ENCODE measurements at places on chromosomes 13 and 19.

DNA sequence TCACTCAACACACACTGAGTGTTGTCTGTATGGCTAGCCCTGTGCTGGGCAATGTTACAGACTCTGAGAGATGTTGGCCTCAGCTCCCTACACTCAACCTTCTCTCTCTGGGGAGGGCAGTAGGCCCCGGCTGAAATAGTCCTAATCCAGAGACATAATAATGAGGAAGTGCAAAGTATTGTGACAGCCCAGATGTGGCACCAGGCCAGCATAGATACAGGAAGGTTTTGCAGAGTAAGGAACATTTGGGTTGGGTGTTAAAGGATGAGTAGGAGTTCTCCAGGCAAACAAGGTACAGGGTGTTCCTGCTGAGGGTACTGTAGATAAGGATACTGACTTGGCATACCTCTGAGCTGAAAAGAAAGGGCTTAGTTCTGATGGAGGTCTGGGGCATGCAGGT lies 2.4 kb downstream of the LIN7B start:
- no peak for DNase-seq

DNA sequence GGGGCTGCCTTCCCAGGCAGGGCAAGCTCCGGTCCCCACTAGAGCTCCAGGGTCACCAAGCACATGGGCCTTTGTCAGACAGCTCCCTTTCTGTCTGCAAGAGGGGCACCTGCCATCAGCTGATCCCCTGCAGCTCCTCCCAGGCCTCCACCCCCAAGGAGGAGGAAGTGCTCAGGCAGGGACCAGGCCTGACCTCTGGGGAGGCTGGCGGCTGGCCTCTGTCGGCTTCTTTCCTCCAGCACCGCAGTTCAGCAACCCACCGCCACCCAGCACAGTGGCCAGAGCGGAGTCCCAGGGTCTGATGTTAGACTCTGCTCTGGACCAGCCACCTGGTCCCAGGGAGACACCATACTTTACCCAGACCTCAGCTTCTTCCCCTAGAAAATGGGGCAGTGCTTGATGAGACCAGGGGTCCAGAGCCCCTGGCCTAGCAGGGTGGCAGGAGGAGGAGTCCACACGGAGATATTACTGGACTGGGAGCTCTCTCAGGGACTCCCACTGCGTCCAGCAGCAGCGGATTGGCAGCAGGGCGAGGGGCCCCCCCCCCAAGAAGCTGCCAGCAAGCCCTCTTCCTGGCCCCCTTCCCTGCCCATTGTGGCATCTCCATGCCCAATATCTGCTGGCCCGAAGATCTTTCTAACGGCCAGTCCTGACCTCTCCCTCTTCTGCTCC lies 24.1 kb downstream of the NKPD1 start:
- DNase-seq = no peak

DNA sequence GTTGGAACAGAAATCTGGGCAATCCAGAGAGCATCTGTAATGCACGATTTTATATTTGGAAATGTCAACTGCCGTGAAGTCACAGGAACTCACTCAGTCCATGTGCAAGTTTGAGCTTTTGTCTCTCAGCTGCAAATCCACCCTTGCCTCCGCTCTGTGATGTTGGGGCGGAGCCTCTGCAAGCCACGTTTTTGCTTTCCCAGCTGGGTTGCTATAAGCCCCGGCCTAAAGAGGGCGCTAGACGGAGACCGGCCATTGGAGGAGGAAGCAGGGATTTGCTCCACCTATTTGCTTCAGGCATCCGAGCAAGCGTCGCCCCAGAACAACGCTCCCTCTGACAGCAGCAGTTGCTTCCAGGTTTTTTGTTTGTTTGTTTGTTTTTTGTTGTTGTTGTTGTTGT lies 56.2 kb downstream of the TRPM4 start:
- no peak for DNase-seq

- DNase-seq = no peak
Observed at GRCh38 chr13:92833071-92833470, 393.5 kb upstream of the GPC6 start.

DNA sequence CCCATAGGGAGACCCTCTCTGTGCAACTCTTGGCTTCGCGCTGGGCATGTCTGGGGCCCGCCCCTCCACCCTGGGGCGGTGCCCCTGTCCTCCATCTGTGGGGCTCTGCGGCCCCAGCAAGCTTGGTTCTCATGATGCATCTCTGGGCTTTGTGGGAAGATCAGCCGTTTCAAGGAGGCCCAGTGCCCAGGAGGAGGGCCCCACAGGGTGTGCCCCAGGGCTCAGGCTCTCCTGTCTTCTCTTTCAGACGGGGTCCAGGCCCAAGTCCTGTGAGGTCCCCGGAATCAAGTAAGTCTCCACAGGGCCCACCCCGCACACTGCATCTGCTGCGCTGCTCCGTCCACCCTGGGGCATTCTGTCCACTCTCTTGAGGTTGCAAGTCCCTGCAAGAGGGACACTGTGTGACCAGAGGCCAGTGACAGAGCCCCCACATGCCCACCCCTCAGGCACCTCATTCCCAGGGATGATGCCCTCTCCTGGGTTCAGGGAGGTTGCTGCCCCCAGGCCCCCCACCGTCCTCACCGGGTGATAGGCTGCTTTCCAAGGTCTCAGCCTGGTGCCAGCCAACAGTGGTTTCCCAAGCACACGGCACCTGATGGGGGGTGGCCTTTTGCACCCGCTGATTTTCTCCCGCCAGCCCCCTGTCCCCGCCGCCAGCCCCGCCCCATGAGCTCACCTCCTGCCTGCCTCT lies 31.7 kb downstream of the COMP start:
- no peak for DNase-seq

DNA sequence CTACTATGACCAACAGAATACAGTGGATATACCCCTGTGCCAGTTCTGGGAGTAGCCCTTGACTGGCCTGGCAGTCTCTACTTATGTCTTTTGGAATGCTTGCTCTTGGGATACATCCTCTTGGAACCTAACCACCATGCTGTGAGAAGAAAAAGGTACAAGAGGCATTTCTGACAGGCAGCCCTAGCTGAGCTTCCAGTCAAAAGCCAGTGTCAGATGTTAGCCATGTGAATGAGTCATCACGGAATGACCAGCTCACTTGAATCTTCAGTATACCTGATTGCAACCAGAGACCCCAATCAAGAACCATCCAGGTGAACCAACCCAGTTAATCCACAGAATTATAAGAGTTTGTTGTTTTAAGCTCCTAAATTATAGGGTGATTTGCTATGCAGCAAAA lies 4.1 kb downstream of the CCDC169 start:
- DNase-seq = no peak

DNA sequence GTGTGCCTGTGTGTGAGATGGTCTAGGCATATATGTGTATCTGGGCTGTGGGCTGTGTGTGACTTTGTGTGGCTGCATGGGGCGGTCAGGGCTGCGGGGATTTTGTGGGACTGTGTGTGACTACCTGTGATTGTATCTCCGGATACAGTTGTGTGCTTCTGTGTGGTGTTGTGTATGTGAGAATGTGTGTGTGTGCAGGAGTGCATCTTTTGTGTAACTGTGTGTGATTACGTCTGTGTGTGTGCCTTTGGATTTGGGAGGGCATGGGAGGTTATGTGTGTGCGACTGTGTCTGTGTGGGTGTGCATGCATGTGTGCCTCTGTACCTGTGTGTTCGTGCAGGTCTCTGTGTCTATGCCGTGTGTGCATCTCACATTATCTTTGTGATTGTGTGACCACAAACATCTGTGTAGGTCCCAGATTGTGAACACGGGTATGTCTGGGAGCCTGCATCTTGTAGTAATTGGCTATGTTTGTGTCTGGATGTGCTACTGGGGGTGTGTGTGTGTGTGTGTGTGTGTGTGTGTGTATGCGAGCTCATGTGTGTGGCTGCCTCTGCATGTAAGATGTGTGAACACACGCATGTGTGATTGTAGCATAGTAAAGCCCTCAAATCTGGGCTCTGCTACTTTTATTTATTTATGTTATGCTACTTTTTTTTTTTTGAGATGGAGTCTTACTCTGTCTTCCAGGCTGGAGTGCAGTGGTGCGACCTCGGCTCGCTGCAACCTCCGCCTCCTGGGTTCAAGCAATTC lies 7.6 kb downstream of the EHD2 start:
- DNase-seq = no peak

DNA sequence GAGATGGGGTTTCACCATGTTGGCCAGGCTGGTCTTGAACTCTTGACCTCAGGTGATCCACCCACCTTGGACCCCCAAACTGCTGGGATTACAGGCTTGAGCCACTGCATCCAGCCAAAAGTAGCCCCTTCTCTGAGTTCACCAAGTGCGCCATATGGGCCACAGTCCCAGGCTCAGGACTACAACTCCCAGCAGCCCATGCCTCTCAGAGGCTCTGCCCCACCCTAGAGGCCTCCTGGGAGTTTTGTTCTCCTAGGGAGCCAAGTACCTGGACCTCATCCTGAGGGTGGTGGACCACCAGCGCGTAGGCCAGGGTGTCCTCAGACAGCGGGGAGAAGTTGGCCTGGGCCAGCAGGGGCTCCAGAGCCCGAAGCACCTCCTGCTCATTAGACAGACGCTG lies 18.8 kb downstream of the TMEM143 start:
- DNase-seq = no peak

- no peak for DNase-seq
Observed at GRCh38 chr13:48563626-48564025, 30.7 kb upstream of the RCBTB2 start.

- DNase-seq = no peak
Observed at GRCh38 chr13:94181461-94182107, 297.9 kb downstream of the DCT start.

DNA sequence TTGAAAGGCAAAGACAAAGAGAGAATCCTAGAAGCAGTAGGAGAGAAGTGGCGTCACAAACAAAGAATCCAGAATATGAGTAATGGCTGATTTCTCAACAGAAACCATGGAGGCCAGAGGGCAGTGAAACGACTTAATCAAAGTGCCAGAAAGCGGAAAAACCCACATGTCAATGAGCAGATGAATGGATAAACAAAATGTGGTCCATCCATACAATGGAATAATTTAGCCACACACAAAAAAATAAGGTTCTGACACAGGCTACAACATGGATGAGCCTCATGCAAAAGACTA lies 52.2 kb upstream of the RANBP3 start:
- DNase-seq = no peak

- DNase-seq = no peak
Observed at GRCh38 chr19:50300051-50300450, 29.1 kb downstream of the KCNC3 start.

DNA sequence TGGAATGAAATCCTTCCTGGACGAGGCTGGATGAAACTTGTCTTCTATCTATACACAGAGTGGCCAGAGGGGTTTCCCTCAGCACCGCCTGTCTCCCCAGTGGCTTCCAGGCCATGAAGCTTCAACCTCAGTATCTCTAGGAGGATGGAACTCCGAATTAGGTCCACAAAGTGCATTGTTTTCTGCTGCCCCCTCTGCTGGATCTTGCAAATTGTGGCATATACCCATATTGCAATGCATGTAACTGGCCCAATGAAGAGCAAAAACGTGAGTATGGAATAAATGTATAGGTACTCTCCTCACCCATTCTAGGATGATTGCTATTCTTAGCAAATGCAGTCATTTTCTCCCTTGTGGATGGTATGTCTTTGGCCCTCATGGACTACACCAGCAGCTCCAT lies 14.7 kb upstream of the LILRB4 start:
- no peak for DNase-seq

DNA sequence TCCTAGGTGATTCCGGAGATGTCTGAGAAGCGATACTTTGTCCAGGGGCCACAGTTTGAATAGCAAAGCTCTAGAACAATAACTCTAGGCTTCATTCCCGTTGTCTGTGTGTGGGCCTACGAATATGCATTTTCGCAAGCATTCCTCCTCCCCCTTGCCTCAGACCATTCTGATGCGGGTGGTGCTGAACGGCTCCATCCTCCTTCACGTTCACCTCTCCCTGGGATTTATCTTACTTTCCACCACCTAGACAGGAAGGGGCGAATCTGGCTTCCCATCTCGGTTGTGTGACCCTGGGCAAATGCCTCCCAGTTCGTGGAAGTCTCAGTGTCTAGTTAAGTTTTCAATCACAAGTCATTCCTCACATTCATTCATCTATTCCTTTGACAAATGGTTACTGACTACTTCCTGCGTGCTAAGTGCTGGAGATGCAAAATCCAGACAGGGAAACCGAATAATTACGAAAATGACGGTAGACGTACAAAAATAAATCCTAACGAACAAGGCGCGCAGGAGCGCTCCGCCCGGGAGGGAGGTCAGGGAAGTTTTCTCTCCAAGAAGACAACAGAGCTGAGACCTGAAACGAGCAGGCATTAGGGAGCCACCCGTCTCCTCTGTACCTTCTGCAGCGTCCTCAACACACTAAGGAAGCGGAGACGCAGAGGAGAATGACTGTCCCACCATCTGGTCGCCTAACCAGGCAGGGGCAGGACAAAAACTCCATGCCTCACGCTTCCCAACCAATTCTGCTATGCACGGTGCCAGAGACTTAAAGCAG lies 1.3 kb upstream of the CNOT3 start:
- no peak for DNase-seq

- DNase-seq = no peak
Observed at GRCh38 chr13:99353836-99354235, 46.6 kb upstream of the GPR183 start.

All from stimulated activated CD8-positive, alpha-beta memory T cell treated with anti-CD3 and anti-CD28 coated beads, Interleukin-12 subunit alpha, Interleukin-12 subunit beta, amount 100 ng/mL, for 1 hour (primary cell).